ENCODE measurements at places on chromosomes 2 and 18. TPM values are rescaled to one million over a fixed set of nuclear protein-coding genes. Genes with fewer than 3 reads are reported as not detected.

The ABCG8 gene
- not detected for total RNA-seq

The ZNF385B gene
- total RNA-seq: 0.18 TPM

The IRS1 gene
- 15.2 TPM for total RNA-seq

The CRYGD gene
- not detected for total RNA-seq

The SP9 gene
- 2.2 TPM for total RNA-seq

The RAB6C gene
- not detected for total RNA-seq

The RIF1 gene
- 21.8 TPM for total RNA-seq

The SLC5A7 gene
- not detected for total RNA-seq

The RNF125 gene
- 0.35 TPM for total RNA-seq

The CD226 gene
- 0.08 TPM for total RNA-seq

The REG1B gene
- total RNA-seq: not detected

The GAREM2 gene
- total RNA-seq: 6.1 TPM

The COL4A4 gene
- total RNA-seq: 2.4 TPM

The SERPINB8 gene
- 7.8 TPM for total RNA-seq

The LIMS3 gene
- total RNA-seq: not detected

The UGT1A10 gene
- total RNA-seq: 0.49 TPM

The MYO3B gene
- not detected for total RNA-seq

The ASXL2 gene
- total RNA-seq: 8.5 TPM

The RNMT gene
- total RNA-seq: 18.6 TPM

The RFX8 gene
- total RNA-seq: not detected

The ERBB4 gene
- total RNA-seq: not detected

The LINC00305 gene
- not detected for total RNA-seq

The CELF4 gene
- total RNA-seq: not detected

The ACMSD gene
- not detected for total RNA-seq
